Psoas muscle (tissue), 8 donors: ENCODE measurements at places on chromosomes 6 and 20. TPM values are rescaled to one million over a fixed set of nuclear protein-coding genes. Genes with fewer than 3 reads are reported as not detected.

The SLC17A9 gene
- 1.0 TPM for total RNA-seq

The RHAG gene
- total RNA-seq: not detected

DNA sequence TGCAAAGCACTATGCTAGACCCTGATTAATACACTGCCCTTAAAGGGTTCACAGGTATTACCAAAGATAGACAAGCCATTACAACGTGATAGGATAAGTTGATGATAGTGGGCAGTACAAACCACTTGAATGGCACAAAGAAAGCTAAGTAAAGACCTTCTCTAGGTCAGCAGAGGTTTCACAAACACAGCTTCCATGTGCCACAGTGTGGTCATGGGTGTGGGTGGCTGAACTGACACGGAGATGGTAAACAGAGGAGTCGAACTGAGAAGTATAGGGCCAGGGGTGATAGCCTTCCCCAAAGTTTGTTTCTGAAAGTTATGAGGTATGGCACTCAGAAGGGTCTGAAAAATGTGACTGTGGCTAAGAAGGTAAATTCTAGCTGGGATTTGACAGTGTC lies 4.3 kb downstream of the ZBTB9 start:
- H3K36me3 ChIP-seq: no peaks in the 10 kb centered on the region
- no peaks in the 10 kb centered on the region for H3K27me3 ChIP-seq
- no peak overlapping the region for H3K4me3 ChIP-seq
- DNase-seq: no peak
- H3K27ac ChIP-seq: no peak overlapping the region

GRCh38 chr6:132998418-132998817 lies 184.0 kb downstream of the RPS12 start:
- H3K4me1 ChIP-seq: peaks cover 22% of the 10 kb centered on the region
- DNase-seq: no peak
- no peaks in the 10 kb centered on the region for H3K27me3 ChIP-seq
- no peaks in the 10 kb centered on the region for H3K36me3 ChIP-seq

The PRICKLE4 gene
- total RNA-seq: 0.80 TPM
